ENCODE measurements at places on chromosomes 1 and 21.

DNA sequence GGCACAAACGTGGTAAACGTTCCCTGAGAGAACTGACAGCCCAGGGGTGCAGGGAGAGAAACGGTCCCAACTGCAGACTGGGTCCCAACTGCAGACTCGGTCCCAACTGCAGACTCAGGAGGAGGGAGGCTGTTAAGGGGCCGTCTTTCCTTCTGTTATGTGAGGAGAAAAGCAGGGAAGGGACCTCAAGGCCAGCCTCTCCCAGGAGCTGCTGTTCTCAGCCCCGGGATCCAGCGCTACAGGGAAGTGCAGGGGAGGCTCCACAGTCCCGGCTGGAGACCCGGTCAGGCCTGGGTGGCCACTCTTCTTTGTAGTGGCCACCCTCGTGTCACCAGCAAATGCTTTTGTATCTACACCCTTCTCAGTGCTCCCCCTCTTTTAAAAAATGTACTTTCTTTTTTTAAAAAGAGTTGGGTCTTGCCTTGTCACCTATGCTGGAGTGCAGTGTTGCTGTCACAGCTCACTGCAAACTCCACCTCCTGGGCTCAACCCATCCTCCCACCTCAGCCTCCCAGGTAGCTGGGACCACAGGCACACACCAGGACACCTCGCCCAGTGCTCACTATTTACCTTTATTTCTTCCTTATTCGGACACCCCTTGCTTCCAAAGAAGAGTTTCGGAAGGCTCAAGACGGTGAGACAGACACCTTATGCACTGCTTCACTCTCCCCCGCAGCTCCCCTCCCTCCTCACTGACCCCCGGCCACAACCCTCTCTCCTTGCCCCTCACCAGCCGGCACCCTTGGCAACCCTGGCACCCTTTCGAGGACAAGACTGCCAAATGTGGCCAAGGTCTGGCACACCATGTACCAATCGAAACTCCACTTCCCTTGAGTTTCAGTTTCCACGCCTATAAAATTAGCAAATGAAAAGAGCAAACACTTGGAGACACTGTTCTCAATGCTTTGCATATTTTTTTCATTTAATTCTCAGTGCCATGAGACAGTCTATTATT is 21.8 kb downstream of the CAPN2 start:
- DNase-seq = no peak

GRCh38 chr1:168531615-168532345 is 12.0 kb downstream of the XCL2 start:
- no peak for DNase-seq

DNA sequence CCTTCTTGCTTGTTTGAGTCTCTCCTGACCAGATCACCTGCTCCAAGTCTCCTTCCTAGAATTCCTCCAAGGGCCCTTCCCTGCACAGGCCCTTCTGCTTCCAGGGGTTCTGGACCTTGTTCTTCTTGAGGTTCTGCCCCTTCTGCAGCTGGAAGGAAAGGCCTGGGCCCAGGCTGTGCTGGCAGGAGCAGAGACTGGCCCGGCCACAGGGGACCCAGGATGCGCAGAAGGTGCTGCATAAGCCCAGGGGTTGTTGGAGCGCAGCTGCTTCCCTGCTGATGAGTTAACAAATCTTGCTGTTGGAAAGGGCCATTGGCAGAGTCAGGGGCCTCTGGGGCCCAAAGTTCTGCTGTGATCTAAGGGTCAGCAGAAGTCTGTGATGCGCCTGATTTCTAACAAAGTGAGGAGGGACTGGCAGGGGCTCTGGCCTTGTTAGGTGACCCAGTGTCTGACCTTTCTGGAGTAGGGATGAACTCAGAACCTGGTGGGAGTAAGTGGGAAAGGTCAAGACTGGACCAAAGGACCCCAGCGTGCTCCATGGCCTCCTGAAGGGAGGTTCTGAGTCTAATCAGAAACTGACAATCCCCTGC is 509.8 kb downstream of the PTPRU start:
- DNase-seq = no peak

DNA sequence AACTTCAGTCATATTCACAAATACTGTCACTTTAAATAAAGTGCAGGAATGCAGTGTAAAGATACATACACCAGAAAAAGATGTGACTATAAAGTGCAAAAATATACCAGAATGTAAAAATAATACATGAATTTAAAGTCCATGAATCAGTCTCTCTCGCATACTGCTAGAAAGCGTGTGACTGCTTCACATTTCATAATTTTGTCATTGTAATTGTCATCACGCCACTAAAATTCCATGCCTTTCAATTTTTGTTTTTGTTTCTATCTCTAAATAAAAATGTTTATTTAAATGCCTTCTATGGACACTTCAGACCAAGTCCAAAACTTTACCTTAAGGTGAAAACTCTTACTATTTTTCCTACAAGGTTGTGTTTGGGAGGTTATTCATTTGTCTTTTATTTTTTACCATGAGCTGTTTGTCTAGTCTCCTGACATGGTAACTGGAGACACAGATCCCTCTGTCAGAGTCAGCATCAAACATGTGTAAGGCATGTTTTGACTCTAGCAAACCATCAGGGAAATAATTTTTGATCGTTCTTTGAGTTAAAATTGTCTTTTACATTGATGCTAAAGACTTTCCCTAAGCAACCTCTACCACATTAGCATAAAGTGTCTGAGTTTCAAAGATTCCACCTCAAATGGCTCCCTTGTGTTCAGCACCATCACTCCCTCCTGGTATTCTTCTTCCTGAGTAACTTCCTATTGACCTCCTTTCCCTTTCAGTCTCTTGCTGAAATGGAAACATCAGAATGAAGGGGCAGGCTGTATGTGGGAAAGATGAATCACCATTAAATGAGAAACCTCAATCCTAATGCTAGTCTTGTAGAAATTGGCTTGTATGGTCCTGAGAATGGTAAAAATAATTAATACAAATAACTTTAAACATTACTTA is 14.0 kb upstream of the AIM2 start:
- no peak for DNase-seq
